ENCODE measurements at places on chromosomes 16 and 17.

DNA sequence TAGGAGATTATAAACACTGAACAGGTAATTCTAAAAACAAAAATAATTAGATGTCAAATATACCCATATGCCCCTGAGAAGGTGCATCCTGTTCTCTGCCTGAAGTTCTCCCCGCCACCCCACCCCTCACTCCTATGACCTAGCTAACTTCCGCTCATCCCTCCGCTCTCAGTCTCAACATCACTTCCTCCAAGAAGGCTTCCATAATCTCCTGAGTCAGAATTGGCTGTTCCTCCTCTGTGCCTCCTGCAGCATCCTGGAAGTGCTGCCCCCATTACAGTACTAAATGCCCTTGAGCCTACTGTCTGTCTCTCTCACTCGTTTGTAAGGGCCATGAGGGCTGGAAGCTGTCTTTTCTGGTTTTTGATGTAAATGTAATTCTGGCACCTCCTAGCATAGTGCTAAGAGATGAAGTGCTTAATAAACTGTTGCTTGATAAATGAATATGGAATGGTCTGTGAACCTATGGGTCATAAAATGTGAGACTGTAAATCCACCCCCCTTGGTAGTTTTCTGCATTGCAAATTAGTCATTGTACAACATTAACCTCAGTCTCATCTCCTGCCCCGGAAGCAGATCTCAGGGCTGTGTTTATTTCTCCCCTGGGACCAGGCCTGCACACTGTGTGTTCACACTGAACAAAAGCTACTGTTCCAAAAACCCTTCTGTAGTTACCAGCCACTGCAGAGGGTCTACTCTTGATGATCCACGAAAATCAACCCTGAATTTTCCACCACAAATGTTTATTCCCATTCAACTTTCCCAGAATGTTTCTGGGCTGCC, 3.9 kb upstream of the MYO1D start:
- no peak for DNase-seq

- DNase-seq: no peak
Observed at GRCh38 chr16:81499576-81500380, 55.2 kb downstream of the CMIP start.

- no peak for DNase-seq
Observed at GRCh38 chr17:71067669-71068407, 898.5 kb downstream of the KCNJ2 start.

DNA sequence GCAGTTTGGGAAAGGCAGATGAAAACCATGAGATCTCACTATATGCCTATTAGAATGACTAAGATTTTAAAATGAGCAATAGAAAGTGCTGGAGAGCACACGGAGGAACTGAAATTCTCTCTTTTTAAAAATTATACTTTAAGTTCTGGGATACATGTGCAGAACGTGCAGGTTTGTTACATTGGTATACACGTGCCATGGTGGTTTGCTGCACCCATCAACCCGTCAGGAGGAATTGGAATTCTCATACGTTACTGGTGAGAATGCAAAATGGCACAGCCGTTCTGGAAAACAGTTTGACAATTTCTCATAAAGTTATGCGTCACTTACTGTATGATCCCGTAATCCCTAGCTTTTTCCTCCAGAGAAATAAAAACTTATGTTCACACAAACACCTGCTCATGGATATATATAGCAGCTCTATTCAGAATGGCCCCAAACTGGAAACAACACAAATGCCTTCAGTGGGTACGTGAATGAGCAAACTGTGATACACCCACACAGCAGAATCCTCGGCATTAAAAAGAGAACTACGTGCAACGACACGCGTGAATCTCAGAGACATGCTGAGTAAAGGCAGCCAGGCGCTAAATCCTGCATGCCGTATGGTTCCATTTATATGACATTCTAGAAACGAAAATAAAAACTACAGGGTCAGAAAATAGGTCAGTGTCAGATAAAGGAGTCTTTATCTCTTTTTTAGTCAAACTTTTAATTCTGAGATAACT, 11.8 kb downstream of the PIK3R6 start:
- no peak for DNase-seq

GRCh38 chr17:62017912-62018311, 47.2 kb downstream of the MED13 start:
- DNase-seq: no peak

- no peak for DNase-seq
Observed at GRCh38 chr16:77112746-77113145, 78.2 kb upstream of the MON1B start.

DNA sequence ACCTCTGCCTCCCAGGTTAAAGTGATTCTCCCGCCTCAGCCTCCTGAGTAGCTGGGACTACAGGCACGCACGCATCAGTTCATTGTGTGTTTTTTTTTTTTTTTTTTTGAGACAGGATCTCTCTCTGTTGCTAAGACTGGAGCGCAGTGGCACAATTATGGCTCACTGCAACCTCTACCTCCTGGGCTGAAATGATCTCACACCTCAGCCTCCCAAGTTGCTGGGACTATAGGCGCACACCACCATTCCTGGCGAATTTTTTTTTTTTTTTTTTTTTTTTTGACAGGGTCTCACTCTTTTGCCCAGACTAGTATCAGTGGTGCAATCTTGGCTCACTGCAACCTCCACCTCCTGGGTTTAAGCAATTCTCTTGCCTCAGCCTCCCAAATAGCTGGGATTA, 17.8 kb upstream of the RAPGEFL1 start:
- DNase-seq: no peak

DNA sequence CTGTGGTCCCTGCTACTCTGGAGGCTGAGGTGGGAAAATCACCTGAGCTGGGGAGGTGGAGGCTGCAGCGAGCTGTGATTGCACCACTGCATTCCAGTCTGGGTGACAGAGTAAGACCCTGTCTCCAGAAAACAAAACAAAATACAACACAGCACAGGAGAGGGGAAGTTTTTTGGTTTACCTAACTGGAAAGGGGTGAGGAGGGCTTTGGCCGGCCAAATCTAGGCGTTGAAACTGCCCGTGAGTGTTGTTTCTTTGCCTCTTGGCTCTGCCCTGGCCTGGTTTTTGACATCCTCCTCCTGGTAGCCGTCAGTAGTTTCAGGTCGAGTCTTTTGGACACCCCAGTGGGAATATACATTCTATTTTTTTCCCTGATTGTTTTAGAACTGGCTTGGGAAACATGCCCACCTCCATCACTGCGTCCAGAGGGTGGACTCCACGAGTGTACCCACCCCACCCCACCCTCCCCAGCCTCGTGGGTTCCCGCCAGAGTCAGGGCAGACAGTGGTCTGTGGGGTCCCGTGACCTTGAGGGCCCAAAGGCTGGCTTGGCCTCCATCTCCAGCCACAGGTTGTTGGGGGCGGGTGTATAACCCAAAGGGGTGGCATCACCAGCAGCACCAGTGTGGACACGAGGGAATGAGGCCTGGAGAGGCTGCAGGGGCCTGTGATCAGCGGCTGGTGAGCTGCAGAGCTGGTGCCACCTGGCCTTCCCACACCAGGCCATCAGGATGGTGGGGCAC, 42.7 kb downstream of the NT5M start:
- DNase-seq: peak; percentile 44

DNA sequence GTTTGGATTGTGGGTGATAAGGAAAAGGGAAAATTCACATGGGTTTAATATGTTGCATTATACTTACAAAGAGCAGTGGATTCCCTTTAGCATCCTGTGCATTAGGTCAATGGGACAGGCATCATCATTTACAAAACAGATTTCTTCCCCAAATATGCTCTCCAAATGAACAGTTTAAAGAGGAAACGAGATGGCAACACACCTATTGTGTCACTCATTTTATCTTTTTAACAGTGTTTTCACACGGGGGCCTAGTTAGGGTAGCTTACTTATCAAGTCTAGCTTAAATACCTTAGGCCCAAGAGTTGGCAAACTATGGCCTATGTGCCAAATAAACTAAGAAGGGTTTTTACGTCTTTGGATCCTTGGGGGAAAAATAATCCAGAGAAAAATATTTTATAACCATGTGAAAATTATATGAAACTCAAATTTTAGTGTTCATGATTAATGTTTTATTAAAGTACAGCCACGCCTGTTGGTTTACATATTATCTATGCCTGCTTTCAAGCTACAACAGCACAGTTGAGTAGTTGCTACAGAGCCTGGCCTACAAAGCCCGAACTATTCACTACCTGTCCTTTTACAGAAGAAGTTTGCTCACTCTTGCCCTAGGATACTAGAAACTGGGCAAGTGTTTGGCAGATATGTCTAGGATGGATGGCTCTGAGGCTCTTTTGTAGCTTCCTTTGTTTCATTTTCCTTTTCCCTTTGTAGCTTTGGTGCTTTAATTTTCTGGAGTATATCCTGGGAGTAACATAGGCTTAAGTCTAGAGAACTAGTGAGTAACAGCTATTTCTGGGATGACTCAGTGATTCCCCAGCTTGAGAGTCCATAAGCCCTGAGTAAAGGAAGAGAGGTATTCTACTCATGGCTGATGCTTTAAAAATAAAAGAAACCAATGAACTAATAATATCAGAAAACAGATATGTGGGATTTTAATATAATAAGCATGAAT, 12.4 kb downstream of the NUP93 start:
- DNase-seq: no peak

GRCh38 chr17:69117855-69118784, 23.6 kb downstream of the ABCA6 start:
- DNase-seq: no peak

DNA sequence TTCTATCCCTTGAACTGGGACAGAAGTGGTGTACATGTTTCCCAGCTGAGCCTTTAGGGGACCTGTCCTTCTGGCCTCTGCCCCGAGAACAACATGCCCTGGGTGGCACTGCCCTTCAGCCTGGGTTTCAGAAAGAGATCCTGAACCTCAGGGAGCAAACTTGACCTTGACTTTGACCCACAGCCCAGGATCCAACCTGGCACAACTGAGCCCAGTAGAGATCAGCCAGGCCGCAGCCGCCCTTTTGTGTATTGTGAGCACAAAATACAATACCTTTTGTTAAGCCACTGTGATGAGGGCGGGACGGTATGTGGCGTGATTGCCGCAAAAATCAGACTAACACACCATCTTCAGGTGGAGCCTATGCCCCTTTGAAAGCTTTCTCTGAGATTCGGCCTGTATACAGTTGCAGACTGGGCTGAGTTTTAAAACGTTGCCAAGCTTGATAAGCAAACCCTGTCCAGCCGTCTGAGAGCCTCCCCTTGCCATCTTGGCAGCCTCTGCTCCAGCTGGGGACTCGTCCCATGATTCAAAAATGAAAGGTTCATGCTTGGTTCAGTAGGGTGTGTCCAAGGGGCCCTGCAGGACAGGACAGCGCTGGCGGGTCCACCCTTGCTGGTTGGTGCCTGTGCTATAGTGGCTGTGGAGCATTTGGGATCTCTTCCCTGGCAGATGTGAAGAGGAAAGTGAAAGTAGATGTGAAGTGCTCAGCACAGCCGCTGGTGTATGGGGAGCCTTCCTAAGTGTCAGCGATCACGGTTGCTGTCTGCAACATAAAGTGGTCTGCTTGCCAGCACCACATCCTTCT, 40.3 kb downstream of the FOXL1 start:
- no peak for DNase-seq
